WTC11 (cell line): ENCODE measurements at places on chromosomes 5 and 9. TPM values are rescaled to one million over a fixed set of nuclear protein-coding genes. Genes with fewer than 3 reads are reported as not detected.

DNA sequence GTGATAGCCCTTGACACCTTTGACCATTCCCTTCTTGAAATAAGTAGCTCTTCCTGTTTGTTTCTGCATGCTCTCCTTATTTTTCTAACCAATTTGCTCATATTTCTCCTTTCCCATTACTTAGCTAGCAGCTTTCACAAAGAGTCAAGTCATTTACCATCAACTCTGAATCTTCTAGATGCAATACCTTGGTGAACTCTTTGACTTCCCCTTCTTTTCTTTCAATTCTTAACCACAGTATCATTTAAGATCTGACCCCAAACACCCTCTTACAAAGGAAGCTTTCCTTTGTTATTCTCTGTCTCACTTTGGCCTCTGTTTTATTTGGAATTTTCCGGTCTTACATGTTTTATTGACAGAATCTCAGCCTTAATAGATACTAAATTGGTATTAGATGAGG is 14.0 kb downstream of the NFX1 start:
- DNase-seq: no peak

GRCh38 chr5:55456216-55456895 is 78.4 kb downstream of the PLPP1 start:
- DNase-seq: no peak

DNA sequence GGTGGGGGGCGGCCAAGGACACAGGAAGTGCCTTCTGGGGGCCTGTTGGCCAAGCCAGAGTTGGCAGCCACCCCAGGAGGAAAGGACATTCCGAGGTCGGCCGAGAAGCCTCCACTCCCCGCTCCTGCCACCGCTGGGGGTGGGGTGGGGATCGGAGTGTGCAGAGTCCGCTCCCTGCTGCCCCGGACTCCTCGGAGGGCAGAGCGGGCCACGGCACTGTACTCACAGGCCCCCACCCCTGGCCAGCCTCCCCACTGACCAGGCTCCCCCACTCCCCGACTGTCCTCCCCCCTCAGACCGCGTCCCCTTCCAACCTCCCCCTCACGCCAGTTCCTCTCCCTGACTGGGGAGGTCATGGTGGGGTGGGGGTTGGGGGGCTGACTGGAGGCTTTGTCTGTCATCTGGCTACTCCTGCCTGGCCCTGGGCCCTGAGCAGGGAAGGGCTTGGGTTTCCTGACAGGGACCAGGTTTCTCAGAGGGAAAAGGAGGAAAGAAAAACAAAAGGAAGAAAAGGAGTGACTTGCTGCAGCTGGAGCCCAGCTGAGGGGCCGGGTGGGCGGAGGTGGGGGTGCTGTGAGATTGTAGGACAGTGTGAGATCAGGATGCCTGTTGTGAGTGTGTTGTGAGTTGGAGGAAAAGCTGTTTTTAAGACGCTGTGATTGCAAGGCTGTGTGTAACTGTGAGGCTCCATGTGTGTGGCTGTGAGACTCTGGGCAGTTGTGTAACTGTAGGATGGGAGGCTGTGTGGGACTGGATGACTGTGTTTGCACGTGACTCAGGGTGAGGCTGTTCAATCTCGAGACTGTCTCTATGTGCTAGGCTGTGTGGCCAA is 29.7 kb downstream of the CNTFR start:
- no peak for DNase-seq

Gene C9
- 0.07 to 0.25 TPM (median 0.21 TPM) in 3 replicates for total RNA-seq

DNA sequence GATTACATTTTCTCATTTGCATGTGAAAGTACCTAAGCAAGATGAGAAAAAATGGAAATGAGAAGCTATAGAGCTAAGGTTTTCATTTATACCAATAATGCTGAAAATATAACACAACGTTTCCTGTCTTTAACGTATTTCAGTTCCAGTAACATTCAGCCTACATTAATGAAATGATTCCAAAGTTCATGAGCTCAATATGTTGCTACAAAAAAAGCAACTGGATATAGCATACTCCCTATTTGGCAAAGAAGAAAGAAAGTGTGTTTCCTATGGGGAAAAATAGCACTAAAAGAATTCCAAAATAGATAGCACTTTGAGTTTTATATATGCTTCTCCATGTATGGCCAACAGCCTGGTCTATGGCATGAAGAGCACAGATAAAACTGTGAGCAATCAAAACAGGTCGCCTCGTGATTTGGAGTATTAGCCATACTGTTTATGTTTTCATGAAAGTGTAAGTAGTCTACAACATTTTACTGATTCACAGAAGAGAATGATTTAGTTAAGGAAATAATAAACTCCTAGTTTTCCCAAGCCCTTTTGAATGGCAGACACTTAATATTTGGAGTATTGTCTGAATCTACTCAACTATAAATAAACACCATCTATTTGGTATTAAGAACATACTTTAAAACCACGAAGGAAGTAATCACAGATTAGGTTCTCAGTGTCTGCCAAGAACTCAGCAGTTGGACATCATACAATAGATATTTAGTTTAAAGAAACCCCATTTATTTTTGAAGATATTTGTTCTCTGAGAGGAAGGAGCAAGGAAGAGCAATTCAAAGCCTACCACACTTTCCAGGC is 258.7 kb upstream of the RASA1 start:
- no peak for DNase-seq

Gene SLC1A1
- total RNA-seq: 7.0 to 8.5 TPM (median 7.1 TPM) in 3 replicates

- no peak for DNase-seq
These were observed 215.7 kb downstream of the SEMA6A start for GRCh38 chr5:116358911-116359418.

Gene PTPRD
- 51.3 to 69.6 TPM (median 54.6 TPM) in 3 replicates for total RNA-seq

Gene CCDC180
- total RNA-seq: 5.9 to 7.4 TPM (median 6.5 TPM) in 3 replicates

GRCh38 chr5:33487236-33487635 is 46.5 kb downstream of the TARS1 start:
- DNase-seq: no peak

Gene HRH2
- 9.3 to 12.7 TPM (median 12.2 TPM) in 3 replicates for total RNA-seq

Gene STK10
- 13.1 to 20.5 TPM (median 15.0 TPM) in 3 replicates for total RNA-seq

- no peak for DNase-seq
These were observed 159.2 kb downstream of the ARRDC3 start for GRCh38 chr5:91223886-91224285.

Gene HTR4
- total RNA-seq: not detected in 3 replicates

Gene B4GALT7
- 20.3 to 22.5 TPM (median 21.7 TPM) in 3 replicates for total RNA-seq

- DNase-seq: peak; percentile 68
These were observed at the start of gene LPAR1 for GRCh38 chr9:111038331-111039230. Gene LPAR1 (minus strand): TSS chr9:111038470. CDS start chr9:110972117, 66,353 bp downstream.

GRCh38 chr9:128469070-128469469 is 13.3 kb downstream of the ODF2 start:
- no peak for DNase-seq

Gene PALM2AKAP2
- 7.0 to 7.3 TPM (median 7.2 TPM) in 3 replicates for total RNA-seq

DNA sequence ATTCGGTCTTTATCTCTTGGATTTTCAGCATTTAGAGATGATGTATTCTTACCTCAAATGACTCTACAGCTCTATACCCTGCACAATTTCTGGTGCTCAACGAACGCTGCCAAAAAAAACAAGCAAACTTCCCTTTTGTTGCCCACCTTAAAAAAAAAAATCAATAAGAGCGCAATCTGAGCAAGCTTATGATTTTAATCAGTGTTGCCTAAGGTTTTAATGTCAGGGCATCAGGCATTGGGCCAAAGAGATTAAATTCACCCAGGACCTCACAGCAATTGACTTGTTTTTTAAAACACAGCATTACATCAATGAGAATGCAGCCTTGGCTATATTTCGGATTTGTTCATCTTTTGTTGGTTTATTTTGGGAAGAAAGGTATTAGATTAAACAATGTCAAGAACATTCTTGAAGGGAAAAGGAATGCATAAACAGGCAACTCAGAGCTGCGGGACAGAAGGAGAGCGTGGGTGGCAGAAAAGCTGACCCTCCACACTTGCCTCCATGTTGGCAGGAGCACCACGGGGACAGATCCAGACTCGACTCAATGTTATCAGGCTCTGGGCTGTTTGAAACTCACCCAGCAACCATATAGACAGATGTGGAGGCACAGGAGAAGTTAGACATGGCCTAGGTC is 127.5 kb upstream of the DAPK1 start:
- DNase-seq: no peak

DNA sequence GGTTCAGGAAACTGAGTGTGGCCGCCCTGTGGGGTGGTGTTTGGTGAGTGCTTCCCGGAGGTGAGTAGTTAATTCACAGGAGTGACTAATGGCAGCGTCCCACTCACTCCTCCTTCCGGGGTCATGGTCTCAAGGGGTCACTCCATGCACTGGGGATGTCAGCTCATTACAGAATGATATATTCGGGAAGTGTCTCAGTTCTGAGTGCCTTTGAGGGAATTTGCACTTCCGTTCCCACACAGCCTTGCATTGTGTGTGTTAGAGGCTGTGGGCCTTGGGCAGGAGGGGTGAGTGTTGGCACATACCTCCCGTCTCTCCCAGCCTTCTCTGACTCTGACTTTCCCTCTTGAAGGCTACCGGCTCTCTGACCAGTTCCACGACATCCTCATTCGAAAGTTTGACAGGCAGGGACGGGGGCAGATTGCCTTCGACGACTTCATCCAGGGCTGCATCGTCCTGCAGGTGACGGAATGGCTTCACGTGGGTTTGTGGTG is 10.5 kb upstream of the AHRR start:
- no peak for DNase-seq

Gene SPATA9
- not detected in 3 replicates for total RNA-seq

Gene NSD1
- total RNA-seq: 144 to 153 TPM (median 148 TPM) in 3 replicates

DNA sequence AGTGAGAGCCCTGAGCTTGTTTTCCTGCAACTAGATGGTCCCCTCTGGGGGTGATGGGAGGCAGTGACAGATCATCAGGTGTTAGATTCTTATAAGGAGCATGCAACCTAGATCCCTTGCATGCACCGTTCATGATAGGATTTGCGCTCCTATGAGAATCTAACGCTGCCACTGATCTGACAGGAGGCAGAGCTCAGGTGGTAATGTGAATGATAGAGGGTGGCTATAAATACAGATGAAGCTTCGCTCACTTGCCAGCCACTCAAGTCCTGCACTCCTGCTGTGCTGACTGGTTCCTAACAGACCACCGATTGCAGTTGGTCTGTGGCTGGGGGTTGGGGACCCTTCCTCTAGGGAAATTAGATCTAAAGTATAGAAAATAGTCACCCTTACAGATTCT is 290.6 kb upstream of the ADCY2 start:
- no peak for DNase-seq

- no peak for DNase-seq
These were observed 10.9 kb downstream of the FUBP3 start for GRCh38 chr9:130590305-130590704.
